Activated CD4-positive, alpha-beta T cell treated with anti-CD3 and anti-CD28 coated beads for 1 hour (primary cell): ENCODE measurements at places on chromosomes 11 and 22.

DNA sequence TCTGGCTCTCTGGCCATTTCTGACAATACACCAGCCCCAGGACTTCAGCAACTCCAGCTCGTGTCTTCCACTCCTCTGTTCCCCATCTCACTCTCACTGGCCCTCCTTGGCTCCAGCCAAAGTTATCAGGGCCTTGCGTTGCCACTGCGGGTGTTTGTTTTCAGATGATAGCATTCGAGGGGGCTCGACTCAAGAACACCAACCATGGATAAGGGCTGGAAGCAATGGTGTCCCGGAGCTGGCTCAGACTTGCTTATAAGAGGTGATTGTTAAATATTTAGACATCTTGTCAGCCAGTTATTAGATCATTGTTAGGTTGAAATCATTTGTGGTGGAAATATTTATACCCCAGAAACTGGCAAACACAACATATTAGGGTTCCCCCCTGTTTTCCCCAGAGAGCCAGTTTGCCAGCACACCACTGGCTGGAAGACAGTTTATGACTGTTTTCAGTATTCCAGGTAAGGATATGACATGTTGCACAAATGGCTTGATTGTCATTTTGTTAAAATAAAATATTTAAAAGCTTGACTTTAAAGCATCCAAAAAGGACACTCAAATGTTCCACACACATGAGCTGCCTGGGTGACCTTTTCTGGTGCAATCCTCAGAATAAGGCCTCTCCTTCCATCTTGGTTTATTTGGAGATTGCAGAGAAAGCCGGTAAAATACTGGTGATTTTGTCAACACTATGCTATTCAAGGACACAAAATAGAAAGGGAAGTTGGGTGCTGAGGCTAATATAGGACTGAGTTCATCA is 98.3 kb downstream of the FBXO7 start:
- DNase-seq, result no peak

GRCh38 chr11:96391698-96392307 is 2.0 kb downstream of the JRKL start:
- no peak for DNase-seq

DNA sequence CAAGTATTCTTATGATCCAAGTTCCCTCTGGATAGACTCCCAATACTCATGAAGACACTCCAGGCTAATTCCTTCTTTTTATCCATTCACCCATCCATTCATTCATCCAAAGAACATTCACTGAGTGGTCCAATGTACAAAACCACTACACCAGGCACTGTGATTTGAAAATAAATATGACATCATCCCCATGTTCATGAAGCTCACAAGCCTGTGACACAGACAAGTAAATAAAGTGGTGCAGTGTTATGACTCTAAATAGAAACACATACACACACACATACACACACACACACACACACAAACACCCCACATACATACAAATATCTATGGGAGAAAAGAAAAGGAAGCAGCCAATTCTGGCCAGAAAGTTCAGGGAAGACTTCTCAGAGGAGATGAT is 35.5 kb downstream of the MTMR2 start:
- no peak for DNase-seq

- no peak for DNase-seq
Observed at GRCh38 chr11:94513091-94513490, 830 bp downstream of the C11orf97 start.

- DNase-seq, result no peak
Observed at GRCh38 chr11:21622995-21623394, 569.9 kb upstream of the ANO5 start.

DNA sequence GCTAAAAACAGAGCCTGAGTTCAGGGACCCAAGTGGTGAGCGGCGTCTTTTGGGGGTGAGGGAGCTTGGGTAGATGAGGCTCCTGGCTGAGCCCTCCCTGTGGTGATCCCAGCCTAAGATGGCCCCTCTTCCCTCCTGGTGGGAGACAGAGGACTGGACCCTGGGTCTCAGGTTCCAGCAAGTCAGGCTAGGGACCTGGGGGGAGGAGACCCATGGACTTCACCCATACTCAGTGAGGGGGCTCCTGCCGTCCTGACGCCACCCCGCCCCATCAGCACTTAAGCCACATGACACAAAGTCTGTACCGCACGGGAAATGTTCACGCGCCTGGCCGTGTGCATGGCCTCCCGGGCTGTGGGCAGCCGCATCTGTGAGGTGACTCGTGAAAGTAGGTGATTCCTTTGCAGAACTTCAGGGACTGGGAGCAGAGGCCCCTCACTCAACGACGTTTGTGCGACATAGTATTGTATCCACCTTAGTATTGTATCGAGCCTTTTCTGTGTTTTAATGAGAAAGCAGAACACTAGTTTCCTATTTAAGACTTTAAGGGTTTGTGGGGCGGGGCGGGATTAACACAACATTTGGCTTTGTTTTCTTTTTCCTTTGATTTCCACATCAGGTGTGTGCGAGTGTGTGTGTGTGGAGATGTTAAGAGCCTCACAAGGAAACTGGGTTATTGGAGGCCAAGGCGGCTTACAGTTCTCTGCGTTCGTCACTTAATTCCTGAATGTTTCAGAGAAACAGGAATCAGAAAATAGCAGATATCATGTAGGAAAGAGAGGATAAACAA is 18.4 kb upstream of the TMEM191C start:
- peak; percentile 6 for DNase-seq

DNA sequence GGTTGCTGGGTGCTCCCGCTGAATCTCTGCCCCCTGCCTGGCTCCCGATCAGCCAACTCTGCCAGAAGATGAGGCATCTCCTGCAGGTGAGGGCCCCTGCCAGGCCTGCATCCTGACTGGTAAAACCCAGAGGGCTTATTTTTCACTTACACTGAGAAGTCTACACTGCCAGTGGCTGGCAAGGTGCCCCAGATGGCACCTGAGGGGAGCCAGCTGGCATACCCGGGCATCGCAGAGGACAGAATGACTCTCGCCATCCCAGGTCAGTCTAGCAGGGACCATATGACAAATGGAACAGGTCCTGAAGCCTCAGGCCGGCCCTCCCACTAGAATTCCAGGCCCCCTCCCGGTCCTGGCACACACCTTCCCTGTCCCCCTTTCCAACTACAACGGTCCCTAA is 30.9 kb downstream of the MACROD1 start:
- no peak for DNase-seq

- DNase-seq, result no peak
Observed at GRCh38 chr22:46430961-46431838, 95.7 kb downstream of the TRMU start.

DNA sequence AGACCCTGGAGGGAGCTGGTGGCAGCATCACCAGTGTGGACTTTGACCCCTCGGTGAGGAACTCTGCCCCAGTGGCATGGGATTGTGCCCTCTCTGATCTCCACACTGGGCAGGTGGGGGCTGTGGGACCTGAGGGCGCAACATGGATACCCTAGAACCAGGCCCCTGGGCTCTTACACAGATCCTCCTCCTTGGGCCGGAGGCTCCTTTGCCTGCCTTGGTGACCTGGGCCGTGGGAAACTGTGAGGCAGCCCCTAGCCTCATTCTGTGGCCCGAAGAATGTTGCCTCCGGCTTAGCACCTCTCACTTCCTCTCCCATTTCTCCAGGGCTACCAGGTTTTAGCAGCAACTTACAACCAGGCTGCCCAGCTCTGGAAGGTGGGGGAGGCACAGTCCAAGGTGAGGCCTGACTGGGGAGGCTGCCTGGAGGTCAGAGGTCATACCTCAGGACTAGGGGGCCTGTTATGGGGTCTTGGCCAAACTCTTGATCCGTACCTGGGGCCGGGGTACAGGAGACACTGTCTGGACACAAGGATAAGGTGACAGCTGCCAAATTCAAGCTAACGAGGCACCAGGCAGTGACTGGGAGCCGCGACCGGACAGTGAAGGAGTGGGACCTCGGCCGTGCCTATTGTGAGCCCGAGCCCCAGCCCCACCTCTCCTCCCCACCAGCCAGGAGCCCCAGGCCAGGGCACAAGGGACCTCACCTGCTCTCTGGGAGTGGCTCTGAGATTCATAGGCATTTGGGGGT is 12.2 kb downstream of the ATG16L2 start:
- DNase-seq, result no peak

DNA sequence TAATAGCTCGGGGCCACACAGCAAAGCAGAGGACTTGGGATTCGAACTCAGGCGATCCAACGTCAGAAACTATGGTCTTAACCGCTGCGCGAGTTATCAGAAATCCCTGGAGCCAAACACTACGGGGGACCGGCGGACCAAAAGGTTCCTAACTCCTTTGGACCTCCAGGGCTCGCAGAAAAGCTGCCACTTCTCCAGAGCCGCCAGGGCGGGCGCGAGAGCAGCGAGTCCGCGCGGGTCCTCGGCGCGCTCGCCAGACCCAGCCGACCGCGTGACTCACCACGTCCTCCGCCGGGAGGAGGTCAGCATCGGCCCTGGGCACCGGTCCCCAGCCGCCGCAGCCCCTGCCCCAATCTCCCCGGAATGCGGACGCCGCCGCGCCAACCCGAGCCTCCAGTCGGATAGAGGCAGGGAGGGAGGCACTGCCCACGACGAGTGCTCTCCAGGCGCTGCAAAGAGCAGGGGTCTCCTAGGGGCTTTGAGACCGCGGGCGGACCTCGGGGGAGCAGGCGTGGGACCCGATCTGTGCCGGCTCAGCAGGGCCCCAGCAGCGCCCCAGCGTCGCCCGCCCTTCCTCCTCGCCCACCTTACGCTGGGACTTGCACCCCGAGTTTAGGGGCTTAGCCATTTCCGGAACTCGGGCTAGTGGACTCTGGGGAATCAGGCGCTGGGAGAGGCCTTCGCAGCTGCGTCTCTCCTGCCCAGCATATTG is 6.2 kb upstream of the ALX4 start:
- no peak for DNase-seq

DNA sequence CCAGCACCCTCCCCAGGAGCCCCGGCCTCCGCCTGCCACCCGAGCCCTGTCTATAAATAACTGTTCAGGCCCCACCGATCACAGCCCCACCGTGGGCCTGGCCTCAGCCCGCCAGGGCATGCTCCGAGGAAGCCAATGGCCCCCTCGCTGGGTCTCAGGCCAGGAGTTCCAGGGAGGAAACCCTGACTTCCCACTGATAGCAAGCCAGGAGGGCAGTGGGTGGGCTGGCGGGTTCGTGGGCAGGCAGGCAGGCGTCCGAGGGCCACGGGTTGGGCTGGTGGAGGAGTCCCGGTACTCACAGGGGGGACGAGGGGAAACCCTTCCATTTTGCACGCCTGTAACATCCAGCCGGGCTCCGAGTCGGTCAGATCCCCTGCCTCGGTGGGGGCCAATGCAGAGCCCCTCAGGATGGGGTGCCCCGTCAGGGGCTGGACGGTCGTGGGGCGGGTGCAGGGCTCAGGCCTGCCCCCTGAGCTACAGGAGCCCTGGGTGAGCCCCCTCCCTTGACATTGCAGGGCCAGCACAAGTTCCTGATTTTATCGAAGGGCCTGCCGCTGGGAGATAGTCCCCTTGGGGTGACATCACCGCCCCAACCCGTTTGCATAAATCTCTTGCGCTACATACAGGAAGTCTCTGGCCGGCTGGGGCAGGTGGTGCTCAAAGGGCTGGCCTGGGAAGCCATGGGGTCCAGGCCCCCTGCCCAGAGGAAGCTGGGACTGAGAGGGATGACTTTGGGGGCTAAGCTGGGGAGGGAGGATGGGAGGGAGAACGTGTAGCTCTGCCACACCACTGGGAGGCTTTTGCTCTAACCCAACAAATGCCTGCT is at the start of gene SPI1:
Gene SPI1, minus strand, starts transcription at position 538 of the 826 bp plus-strand sequence. Its CDS starts 194 bp downstream, at position 344.
- DNase-seq, result no peak

DNA sequence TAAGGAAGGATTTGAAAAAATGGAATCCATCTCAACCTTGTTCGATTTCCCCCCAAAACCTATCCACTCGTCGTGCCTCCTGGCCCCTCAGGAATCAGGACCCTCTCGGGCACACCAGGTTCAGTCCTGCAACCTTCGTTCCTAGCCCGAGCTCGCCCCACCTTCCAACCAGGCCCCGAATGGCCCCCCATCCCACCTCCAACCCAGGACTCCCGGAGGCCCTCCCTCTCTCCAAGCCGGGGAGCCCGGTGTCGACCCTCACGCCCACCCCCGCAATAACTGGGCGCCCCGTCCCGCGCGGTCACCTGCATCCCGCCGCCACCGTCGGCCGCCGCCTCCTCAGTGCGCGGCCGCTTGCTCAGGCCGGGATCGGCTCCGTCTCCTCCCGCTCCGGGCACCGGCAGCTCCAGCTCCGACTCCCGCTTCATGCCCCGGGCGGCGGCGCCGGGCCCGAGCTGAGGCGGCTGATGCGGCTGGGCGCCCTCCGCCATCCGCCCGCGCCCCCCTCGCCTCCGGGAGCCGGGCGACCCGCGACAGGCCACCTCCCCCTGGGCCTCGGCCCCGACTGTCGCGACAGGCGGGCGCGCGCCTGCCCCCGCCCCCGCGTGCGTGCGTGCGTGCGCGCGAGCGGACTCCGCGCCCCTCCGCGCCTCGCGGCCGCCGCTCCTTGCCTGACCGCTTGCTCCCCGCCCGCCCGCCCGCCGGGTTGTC is 534 bp downstream of the RBFOX2 start:
- peak; percentile 8 for DNase-seq

GRCh38 chr11:131481303-131481702 is 110.9 kb downstream of the NTM start:
- no peak for DNase-seq

DNA sequence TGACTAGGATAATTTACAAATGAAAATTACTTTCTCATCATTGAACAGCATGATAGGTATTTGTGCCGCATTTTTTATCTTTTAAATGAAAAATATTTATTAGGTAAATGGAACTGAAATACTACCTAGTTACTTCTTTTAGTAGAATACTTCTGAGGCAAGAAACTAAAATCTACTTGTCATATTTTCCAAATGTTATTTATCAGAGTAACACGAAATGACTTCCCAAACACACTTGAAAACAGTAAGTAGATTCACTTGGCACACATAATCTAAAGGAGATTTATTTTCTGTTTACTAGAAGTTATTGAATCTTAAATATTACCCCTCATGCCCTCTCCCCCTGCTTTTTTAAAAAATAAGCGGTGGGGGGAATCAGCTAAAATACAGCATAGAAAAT is 2.3 kb downstream of the QSER1 start:
- no peak for DNase-seq

DNA sequence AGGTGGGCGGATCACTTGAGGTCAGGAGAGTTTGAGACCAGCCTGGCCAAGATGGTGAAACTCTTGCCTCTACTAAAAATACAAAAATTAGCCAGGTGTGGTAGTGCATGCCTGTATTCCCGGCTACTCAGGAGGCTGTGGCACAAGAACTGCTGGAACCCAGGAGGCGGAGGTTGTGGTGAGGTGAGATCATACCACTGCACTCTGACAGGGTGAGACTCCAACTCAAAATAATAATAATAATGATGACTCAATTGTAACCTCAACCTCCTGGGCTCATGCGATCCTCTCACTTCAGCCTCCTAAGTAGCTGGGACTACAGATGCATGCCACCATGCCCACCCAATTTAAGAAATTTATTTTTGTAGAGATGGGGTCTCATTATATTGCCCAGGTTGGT is 15.6 kb upstream of the CHRNA10 start:
- no peak for DNase-seq

DNA sequence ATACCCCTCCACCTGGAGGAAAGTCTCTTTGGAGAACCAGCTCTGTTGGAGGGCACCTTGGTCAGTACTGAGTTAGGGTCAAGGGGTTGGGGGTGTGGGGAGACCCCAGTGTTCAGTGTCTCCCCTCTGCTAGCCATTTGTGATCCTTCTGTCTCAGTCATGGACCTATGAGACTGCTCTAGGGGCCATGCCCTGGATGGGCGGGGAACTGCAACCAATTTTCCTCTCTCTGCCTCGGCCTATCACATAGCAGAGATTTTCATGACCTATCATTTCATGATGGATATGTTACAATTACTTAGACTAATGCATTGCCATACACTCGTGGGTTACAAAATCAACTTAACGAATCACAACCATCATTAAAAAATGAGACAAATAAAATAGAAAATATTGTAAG is 7.4 kb downstream of the OTOG start:
- DNase-seq, result no peak
